ENCODE measurements at places on chromosomes 4 and X. TPM values are rescaled to one million over a fixed set of nuclear protein-coding genes. Genes with fewer than 3 reads are reported as not detected.

KLKB1 gene
- total RNA-seq, result not detected

CXCL3 gene
- total RNA-seq, result 3.2 TPM

CENPI gene
- 1.9 TPM for total RNA-seq

SPATA18 gene
- total RNA-seq, result 6.7 TPM

ABLIM2 gene
- total RNA-seq, result 13.5 TPM

UGT8 gene
- 2.1 TPM for total RNA-seq

CHRDL1 gene
- 18.5 TPM for total RNA-seq

HDAC8 gene
- total RNA-seq, result 16.9 TPM

LANCL3 gene
- total RNA-seq, result 3.1 TPM

ODAM gene
- total RNA-seq, result not detected

JCHAIN gene
- total RNA-seq, result 2.0 TPM

RIPPLY1 gene
- not detected for total RNA-seq

TDO2 gene
- not detected for total RNA-seq

ANXA3 gene
- total RNA-seq, result 45.7 TPM

CNGA1 gene
- total RNA-seq, result 2.4 TPM

UGT2B7 gene
- total RNA-seq, result not detected

RBM46 gene
- total RNA-seq, result not detected

KLHL34 gene
- total RNA-seq, result 0.09 TPM

NHS gene
- 2.0 TPM for total RNA-seq
